ENCODE measurements at places on chromosomes 3 and 15. TPM values are rescaled to one million over a fixed set of nuclear protein-coding genes. Genes with fewer than 3 reads are reported as not detected.

The PROS1 gene
- total RNA-seq, result 19.2 TPM

The TNK2 gene
- total RNA-seq, result 4.0 TPM

The SHISA5 gene
- 102 TPM for total RNA-seq

The SAMD7 gene
- total RNA-seq, result not detected

The LIPH gene
- not detected for total RNA-seq

The SLC6A11 gene
- total RNA-seq, result not detected

The MORC1 gene
- not detected for total RNA-seq

The ROPN1B gene
- not detected for total RNA-seq

The NEK10 gene
- 15.8 TPM for total RNA-seq

The SPESP1 gene
- total RNA-seq, result 3.2 TPM

The EIF1B gene
- total RNA-seq, result 13.6 TPM

The SNTN gene
- not detected for total RNA-seq

The ITGA11 gene
- 55.0 TPM for total RNA-seq

The HDDC3 gene
- 10.0 TPM for total RNA-seq

The HIGD2B gene
- not detected for total RNA-seq

The OSTN gene
- total RNA-seq, result 0.57 TPM

The TNNC1 gene
- 1.8 TPM for total RNA-seq

The KBTBD13 gene
- not detected for total RNA-seq

The GRAMD1C gene
- total RNA-seq, result 1.3 TPM

The CNTN3 gene
- 2.4 TPM for total RNA-seq

The EFCAB12 gene
- total RNA-seq, result 0.09 TPM

The SNURF gene
- total RNA-seq, result 51.8 TPM
